ENCODE measurements at places on chromosomes 11 and 22. TPM values are rescaled to one million over a fixed set of nuclear protein-coding genes. Genes with fewer than 3 reads are reported as not detected.

Gene PVALB
- not detected for total RNA-seq

Gene FAM111B
- total RNA-seq, result 9.1 TPM

Gene PIH1D2
- total RNA-seq, result 1.7 TPM

Gene AASDHPPT
- total RNA-seq, result 57.6 TPM

Gene KCNK4
- total RNA-seq, result not detected

All from vein endothelial cell (primary cell).